ENCODE measurements at places on chromosomes 1 and 21. TPM values are rescaled to one million over a fixed set of nuclear protein-coding genes. Genes with fewer than 3 reads are reported as not detected.

Gene RGSL1
- not detected for total RNA-seq

DNA sequence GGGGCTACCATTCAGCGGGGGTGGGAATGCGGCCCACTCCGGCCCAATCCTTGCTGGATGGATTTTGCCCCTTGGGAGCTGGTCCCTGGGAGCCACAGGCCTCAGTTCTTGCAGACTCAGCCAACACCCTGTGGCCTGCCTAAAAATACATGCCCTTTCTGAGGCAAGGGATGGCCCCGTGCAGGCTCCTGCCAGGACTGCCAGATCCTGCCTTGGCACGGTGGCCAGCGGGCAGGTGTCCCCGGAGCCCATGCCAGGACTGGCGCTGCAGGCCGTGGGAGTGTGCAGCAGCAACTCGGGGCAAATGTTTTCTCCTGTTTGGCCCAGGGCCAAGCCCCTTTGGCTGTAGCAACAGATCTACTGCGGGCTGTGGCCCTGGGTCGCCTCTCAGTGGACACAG is 1.6 kb upstream of the PANK4 start:
- ATAC-seq = no peak
- peaks cover 59% of the 10 kb centered on the region for H3K27me3 ChIP-seq
- peaks cover 42% of the 10 kb centered on the region for H3K4me1 ChIP-seq
- H3K4me3 ChIP-seq = no peak overlapping the region
- H3K27ac ChIP-seq = no peak overlapping the region

Gene GPR3
- total RNA-seq = not detected

DNA sequence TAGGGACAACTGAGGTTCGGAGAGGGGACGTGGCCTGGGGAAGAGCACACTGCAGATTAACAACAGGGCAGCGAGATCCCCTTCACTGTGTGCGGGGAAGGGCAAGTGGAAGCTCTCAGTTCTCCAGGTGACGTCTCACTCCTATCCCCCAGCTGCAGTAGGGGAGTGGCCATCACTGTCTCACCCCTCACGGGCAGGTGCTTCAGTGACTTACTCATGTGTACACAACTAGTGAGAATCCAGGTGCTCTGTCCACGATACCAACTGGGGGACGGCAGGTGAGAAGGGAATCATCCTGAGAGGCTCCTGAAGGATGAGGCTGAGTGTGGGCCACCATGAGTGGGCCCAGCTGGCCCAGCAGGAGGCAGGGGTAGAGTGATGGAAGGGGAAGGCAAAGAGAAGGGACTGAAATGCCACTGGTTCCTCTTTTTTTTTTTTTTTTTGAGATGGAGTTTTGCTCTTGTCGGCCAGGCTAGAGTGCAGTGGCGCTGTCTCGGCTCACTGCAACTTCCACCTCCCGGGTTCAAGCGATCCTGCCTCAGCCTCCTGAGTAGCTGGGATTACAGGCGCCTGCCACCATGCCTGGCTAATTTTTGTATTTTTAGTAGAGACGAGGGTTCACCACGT is 25.9 kb downstream of the RHBG start:
- no peak for ATAC-seq
- peaks cover 38% of the 10 kb centered on the region for H3K27me3 ChIP-seq
- no peak overlapping the region for H3K4me3 ChIP-seq
- no peaks in the 10 kb centered on the region for H3K4me1 ChIP-seq
- H3K36me3 ChIP-seq = no peaks in the 10 kb centered on the region
- H3K27ac ChIP-seq = no peak overlapping the region

Gene OR10Z1
- total RNA-seq = not detected

- no peaks in the 10 kb centered on the region for H3K4me1 ChIP-seq
- no peak for ATAC-seq
- H3K4me3 ChIP-seq = no peak overlapping the region
- no peaks in the 10 kb centered on the region for H3K27me3 ChIP-seq
- H3K36me3 ChIP-seq = no peaks in the 10 kb centered on the region
Observed at GRCh38 chr1:8910914-8911313, 32.4 kb upstream of the ENO1 start.

DNA sequence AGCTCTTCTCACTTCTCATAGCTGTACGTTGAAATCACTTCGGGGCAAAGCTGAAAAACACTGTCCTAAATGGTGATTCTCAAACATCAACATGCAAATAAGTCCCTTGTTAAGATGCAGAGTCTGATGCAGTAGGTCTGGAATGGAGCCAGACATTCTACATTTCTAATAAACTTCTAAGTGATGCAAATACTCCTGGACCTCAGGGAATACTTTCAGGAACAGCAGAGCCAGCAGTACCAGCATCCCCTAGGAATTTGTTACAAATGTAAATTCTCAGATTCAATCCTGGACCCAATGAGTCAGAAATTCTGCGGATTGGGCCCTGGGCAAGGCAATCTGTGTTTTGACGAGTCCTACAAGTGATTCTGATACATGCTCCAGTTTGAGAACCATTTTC is 152.3 kb downstream of the PCNX2 start:
- H3K27ac ChIP-seq = no peak overlapping the region
- no peak overlapping the region for H3K4me3 ChIP-seq
- no peaks in the 10 kb centered on the region for H3K36me3 ChIP-seq
- H3K4me1 ChIP-seq = peaks cover 10% of the 10 kb centered on the region
- no peaks in the 10 kb centered on the region for H3K27me3 ChIP-seq

Gene ATP6V1G3
- not detected for total RNA-seq

DNA sequence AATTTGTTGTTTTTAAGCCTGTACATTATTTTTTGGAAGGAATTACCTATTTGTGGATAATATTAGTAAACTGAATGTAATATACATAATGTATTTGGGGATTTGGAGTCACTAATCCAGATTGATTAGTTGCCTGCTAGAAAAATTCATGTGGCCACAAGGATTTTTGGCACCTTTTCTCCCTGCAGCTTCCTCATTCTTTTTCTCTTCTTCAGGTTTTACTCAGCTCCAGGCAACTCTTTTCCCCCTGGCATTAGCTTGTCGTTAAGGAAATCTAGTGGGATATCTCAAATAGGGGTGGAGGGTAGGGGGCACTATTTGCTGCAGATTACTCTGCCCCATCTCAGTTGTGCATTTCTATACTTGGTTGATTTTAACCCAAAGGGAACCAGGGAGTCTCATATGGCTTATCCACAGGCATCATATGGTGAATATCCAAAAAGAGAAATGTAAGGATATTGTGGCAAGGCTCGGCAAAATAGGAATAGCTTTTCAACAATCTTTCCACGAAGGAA is 203.1 kb downstream of the NFIA start:
- H3K27me3 ChIP-seq = no peaks in the 10 kb centered on the region
- no peaks in the 10 kb centered on the region for H3K36me3 ChIP-seq
- no peak overlapping the region for H3K27ac ChIP-seq
- no peak for ATAC-seq
- H3K4me3 ChIP-seq = no peak overlapping the region
- peaks cover 53% of the 10 kb centered on the region for H3K4me1 ChIP-seq

Data from gastroesophageal sphincter (tissue), 4 donors.